ENCODE measurements at places on chromosomes 6 and 20.

- no peak for DNase-seq
Observed at GRCh38 chr20:10259166-10259565, 40.5 kb downstream of the SNAP25 start.

GRCh38 chr20:51074062-51074461 is 51.2 kb upstream of the KCNG1 start:
- no peak for DNase-seq

DNA sequence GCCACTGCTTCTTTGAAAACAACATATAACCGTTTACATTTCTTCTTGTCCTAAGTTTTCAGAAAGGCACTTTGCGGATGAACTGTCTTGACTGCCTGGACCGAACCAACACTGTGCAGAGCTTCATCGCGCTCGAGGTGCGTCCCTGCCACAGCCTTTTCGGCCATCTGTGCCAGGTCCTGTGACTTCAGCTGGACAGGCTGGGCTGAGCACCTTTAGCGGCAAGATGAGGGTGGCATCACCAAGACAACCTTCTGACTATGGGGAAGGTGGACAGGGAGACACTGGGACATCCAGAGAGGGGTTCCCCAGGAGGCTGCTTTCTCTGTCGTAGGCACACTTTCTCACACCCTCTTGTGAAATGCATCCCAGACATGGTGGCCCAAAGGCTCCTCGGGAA is 82.1 kb downstream of the SYNJ2 start:
- DNase-seq: no peak

DNA sequence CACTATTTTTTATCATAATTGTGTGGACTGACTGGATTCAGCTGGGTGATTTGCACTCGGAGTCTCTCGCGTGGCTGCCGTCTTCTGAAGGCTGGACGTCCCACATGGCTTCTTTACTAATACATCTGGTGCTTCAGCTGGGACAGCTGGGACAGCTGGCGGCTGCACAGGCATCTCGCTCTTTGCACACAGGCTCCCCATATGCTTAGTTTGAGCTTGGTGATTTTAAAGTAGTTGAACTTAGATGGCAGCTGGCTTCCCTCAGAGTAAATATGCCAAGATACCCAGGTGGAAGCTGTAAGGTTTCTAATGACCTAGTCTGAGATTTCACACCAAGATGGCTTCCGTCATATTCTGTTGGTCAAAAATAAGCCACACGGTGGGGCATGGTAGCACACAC is 38.7 kb upstream of the PPP1R3G start:
- no peak for DNase-seq

DNA sequence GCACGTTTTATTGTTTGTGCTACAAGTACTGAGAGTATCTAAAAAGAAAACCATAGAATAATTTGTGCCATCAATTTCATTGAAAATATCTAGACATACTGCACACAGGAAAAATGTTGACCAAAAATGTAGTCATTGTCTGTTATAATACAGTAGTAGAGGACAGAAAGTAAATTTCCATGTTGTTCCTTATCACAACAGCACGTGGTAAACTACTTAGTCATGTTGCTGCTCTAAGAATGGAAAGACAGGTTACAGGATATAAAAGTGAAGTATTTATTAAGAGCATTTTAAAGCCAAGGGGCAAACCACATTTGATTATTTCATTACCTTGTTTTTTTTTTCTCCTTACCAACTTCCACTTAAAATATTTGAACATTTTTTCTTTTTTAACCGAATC is 89.0 kb upstream of the CEP85L start:
- no peak for DNase-seq

- DNase-seq: no peak
Observed at GRCh38 chr6:149340200-149340599, 22.7 kb downstream of the TAB2 start.

DNA sequence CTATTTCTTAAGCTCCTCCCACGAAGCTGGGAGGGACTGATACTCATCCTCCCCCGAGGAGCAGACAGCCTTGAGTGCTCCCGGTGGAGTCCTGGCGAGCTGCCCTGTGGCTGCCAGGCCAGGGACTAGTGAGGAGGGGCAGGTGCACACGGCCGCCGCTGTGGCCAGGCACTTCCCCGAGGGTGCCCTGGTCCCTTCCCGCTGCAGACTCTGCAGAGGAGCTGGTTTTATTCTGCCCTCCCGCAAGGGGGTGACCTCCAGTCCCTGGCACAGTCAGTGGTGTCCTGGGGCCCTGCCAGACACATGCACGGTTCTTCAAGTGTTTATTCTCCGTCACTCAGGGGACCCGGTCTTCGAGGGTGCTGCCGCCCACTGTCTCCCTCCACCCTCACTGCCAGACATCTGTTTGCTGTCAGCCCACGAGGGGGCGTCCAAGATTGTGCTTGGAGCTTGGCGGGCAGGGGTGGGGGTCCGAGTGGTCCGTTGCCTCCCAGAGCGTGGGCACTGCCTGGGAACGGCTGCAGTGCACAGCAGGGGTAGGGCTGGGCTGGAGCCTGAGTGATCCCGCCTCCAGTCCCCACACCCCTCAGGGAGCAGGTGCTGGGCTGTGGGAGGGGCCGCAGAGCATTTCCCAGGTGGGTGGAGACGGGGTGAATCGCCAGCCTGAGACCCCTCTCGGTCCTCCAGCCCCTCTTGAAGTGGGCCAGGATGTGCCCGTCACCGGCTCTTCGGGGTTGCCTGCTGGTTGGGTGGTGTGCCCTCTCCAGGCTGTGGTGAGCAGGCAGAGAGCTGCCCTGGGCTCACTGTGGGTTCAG is 3.1 kb upstream of the CABLES2 start:
- peak; percentile 24 for DNase-seq

DNA sequence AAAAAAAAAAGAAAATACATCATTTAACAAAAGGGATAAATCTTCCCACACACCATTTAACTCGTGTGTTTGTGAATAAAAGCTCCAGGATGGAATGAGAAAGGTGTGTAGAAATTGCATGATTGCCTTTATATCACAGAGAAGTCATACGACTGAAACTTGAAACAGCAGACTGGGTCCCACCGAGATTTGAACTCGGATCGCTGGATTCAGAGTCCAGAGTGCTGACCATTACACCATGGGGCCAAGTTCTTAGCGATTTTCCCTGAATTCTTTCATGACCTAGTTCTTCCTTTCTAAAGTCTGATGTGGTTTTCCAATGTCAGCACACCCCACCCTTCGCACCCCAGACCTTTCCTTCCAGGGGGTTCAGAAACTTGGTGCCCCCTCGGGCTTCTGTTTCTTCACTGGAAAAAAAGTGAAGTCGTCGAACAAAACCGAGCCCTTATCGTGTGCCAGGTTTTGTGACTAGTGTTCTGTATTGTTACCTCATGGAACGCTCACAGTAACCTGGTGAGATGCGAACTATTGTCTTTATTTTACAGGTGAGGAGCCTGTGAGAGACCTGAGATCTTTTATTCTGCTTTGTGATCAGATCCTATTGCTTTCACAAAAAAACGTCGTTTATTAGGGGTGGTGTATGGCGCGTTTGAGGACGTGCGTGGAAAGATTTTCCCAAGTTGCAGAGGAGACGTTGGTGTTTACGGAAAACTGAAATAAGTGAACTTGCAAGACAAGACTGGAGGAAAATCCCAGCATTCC is 120.8 kb downstream of the OR2B2 start:
- DNase-seq: peak; percentile 77

- no peak for DNase-seq
Observed at GRCh38 chr6:158877716-158878115, 58.5 kb upstream of the EZR start.
